ENCODE measurements at places on chromosomes 11 and 22.
A peak's percentile ranks its signal among the peaks of the same experiment; 100 is the strongest.

GRCh38 chr22:38449776-38450175 lies 5.2 kb downstream of the KCNJ4 start:
- DNase-seq, result no peak

DNA sequence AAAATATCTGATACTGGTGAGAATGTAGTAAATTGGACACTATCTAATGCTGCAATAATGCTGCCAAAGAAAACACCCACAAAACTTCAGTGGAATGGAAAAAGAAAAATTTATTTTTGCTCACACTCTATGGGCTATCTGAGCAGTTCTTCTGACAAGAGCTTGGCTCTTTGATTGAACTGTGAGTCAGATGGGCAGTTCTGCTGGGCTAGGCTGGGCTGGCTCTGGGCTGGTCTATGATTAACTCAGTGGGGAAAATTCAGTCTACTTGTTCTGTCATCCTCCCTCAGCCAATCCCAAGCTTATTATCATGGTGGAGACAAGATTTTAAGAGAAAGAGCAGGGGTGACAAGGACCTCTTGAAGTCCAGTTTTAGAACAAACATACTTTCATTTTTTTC lies 1404.8 kb downstream of the LRRC4C start:
- DNase-seq, result no peak

- peak; percentile 86 for DNase-seq
These were observed 9.7 kb upstream of the SAAL1 start for GRCh38 chr11:18115360-18116127.

GRCh38 chr11:81840380-81840779 lies 893.3 kb downstream of the FAM181B start:
- no peak for DNase-seq

GRCh38 chr11:58649623-58650022 lies 27.2 kb downstream of the CNTF start:
- no peak for DNase-seq

- DNase-seq, result no peak
These were observed 37.2 kb upstream of the RASSF10 start for GRCh38 chr11:12971955-12972354.

GRCh38 chr11:65745049-65745448 lies 24.5 kb upstream of the RNASEH2C start:
- DNase-seq, result no peak

GRCh38 chr11:75275581-75275980 lies 35.0 kb downstream of the TPBGL start:
- peak; percentile 66 for DNase-seq

DNA sequence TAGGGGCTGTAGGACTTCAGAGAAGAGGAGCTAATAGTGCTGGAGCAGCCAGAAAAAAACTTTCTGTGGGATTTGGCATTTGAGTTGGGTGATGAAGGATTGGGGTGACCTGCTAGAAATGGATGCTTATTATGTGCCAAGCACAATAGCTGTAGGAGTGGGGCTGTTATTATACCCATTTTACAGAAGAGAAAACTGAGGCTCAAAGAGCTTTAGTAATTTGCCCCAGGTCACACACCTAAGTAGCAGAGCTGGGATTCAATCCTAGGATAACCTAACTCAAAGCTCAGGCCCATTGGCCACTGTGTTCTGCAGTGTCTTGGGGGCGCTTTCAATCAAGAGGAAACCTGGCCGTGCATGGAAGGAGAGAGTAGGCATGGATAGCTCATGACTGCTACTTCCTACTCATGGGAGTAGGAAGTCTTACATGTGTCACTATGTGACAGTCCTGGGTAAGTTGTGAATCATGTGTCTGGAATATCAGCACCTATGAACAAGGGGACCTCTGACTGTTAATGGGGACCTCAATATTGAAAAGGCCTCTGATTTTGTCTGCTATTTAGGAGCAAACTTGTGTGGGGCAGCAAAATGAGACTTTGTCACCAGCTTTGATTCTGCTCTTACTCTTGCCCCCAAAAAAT lies 6.1 kb upstream of the ELF5 start:
- DNase-seq, result no peak

GRCh38 chr11:107329164-107329563 lies 128.5 kb downstream of the CWF19L2 start:
- no peak for DNase-seq

- no peak for DNase-seq
These were observed 103.0 kb upstream of the OPCML start for GRCh38 chr11:133635244-133635739.

DNA sequence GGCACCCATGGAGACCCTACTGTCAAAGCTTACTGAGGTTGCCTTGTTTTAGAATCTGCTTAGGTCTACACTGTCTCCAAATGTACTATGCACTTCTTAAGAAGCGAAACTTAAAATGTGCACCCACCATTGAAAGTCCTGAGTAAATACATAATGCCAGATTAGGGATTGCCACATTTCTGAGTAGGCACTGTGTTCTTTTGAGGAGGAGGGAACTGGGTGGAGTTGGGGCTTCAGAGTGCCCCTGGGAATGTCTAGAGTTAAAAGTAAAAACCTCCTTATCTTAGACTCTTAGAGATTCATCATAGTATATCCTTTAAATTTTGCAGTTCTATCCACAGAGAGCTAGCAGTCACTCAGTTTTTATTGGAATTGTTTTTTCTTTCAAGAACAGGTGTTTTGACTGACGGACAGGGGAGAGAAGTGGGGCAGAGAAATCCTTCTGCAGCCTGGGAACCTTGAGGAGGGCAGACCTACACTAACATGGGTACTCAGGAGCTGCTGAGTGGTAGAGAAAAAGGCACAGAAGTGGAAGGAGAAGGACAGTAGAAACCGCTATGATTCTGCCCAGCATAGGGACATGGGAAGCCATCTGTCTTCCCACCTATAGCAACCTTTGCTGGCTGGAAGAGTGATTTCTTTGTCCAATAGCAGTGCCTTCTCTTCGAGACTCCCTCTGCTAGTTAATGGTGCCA lies 33.4 kb upstream of the MICAL2 start:
- DNase-seq, result no peak

- DNase-seq, result no peak
These were observed 945.7 kb downstream of the DLG2 start for GRCh38 chr11:84681456-84681855.

DNA sequence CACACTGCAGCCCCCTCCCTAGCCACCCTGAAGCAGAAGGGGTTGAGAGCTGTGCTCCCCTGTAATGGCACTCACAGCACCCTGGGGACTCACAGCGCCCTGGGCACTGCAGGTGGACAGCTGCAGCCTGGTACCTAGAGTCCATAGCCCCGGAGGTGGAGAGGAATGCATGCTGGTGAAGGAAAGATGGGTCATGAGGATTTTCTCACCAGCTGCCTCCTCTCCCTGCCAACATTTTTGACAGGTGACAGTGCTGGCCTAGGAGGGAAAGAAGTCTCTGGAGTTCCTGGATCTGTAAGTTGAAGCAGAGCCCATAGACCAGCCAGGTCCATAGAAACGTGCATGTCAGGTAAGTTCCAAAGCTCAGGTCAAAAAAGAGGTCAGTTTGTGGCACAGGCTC lies 330.5 kb downstream of the TENM4 start:
- DNase-seq, result no peak

- no peak for DNase-seq
These were observed 13.3 kb downstream of the SMCO4 start for GRCh38 chr11:93529707-93530467.

GRCh38 chr11:8732748-8733241 lies 50.2 kb downstream of the RPL27A start:
- DNase-seq, result no peak

GRCh38 chr11:63839508-63840355 lies 822 bp downstream of the MARK2 start:
- DNase-seq, result peak; percentile 55

All from NAMALWA (cell line).